ENCODE measurements at places on chromosomes 3 and 15.

DNA sequence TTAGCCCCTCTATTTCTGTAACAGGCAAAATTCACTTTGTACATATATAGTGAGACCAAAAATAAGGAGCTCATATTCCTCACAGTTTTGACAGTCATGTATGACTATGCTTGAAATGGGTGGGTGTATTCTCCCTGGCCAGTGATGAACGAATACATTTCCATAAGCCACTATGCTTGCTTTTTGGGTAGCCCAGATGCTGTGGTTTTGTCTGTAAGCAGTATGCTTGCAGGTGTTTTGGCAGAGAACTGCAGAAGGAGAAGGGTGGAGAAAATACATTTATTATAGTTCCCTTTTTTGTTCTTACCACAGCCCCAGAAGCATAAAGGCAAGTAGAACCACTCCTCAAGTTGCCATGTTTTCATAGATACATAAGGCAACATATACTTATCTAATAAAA lies 131.2 kb downstream of the RBMS3 start:
- no peak for ATAC-seq

GRCh38 chr3:138389841-138390581 lies 41.6 kb downstream of the MRAS start:
- no peak for ATAC-seq

- ATAC-seq, result no peak
Observed at GRCh38 chr3:195809796-195810454, 1.8 kb downstream of the MUC4 start.

DNA sequence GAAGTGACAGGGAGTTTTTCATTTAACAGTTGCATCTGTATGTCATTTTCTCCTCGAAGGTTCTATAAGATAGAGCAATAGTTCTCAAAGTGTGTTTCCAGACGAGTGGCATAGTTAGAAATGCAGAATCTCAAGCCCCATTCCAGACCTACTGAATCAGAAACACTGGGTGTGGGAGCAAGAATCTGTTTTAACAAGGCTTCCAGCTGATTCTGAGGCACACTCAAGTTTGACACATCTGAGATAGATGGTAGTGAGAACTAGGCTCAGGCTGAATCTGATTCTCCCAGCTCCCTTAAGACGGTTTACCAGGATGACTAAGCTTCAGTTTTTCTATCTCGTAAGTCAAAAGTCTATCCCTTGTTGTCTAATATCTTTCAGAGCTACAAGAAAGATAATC lies 159.8 kb upstream of the NUDT16 start:
- ATAC-seq, result no peak

DNA sequence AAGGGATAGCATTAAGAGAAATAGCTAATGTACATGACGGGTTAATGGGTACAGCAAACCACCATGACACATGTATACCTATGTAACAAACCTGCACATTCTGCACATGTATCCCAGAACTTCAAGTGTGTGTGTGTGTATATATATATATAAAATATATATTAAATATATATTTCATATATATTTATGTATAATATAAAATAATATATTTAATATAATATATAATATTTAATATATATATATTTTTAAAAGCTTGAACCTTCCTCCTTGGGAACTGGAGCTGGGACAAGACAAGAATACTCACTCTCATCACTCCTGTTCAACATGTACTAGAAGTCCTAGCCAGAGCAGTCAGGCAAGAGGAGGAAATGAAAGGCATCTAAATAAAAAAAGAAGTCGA lies 149.3 kb downstream of the UNC13C start:
- ATAC-seq, result no peak

- ATAC-seq, result no peak
Observed at GRCh38 chr3:36776436-36776835, 12.1 kb upstream of the DCLK3 start.

- ATAC-seq, result no peak
Observed at GRCh38 chr3:44185396-44185915, 56.2 kb upstream of the TOPAZ1 start.

DNA sequence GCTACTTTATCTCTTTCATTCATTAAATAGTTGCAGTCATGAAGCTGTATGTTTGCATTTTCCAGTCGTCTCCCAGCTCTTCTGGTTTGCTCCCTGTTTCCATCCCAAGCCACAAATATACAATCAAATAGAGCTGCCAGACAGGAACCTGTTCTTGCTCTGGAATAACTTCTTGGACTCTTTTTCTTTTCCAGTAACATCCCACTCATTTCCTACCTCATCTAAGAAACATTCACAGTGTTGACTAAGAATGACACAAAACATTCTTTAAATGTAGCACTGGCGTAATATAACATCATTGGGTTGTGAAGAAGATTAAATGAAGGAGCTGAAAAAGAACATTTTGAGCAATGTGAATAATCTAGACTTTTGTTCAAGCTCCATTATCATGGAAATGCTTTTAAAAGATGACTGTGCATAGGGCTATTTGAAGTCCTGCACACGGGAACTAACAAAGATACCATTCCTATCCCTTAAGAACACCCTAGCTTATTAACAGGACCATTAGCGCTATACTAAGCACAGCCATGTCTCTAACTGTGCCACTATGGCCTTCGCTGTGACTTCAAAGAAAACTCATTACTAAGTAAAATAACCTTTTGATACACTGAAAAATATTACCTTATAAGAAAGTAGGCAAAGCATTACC lies 574.0 kb downstream of the NAALADL2 start:
- no peak for ATAC-seq

- ATAC-seq, result no peak
Observed at GRCh38 chr3:137020315-137020714, 62.5 kb downstream of the IL20RB start.

- ATAC-seq, result no peak
Observed at GRCh38 chr15:86553108-86553507, 473.4 kb downstream of the AGBL1 start.

DNA sequence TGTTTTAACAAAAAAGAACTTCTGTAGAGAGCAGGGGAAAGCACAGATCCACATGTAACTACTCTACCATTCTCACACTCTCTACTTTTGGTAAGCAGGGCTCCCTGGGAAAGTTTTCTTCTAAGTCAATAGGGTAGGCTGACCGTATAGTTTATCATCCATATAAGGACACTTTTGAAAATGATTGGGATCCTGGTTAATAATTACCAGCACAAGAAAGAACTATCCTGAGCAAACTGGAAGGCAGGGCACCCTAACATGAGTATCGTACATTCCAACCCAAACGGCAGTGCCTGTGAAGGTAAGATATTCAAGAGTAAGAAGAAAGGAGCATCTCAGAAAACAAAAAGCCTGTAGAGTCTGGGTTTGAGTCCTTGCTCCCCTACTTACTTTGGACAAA lies 22.1 kb downstream of the SUSD5 start:
- no peak for ATAC-seq

DNA sequence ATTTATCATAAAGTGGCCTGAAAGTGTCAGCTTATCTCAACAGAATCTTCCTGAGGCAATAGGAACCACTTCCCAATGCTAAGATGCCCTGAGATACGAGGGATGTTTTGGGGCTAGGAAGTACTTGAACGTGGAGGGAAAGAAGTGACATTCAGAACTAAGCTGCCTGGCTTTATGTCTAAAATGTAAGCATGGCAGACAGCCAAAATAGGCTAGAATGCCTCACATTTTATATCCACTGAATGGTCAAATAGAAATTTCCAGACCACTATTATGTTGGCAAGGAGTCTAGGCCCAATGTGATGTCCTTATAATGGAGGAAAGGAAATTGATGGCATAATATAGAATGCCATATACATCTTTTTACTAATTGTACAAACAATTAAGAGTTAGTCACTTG lies 154.9 kb downstream of the PEX5L start:
- ATAC-seq, result no peak

GRCh38 chr3:100753846-100754245 lies 44.6 kb downstream of the TFG start:
- ATAC-seq, result no peak

GRCh38 chr3:87621667-87622066 lies 345.3 kb upstream of the POU1F1 start:
- ATAC-seq, result no peak

DNA sequence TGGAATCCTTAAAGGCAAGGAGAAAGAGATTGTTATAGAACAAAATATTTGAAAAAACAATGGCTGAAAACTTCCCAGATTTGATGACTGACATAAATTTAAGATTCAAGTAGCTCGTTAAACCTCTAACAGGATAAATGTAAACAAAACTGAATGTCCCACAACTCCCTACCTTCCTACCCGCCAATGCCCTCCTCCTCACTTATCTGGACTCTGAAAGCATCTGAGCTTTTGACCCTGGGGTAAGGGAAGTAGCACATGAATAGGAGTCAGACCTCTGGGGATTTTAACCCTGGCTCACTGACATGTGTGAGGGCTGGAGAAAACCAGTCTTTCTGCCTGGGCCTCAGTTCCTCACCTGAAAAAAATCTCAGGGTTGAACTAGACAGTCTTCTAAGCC lies 26.9 kb downstream of the CYP19A1 start:
- ATAC-seq, result no peak

- ATAC-seq, result no peak
Observed at GRCh38 chr3:133709139-133709750, 36.9 kb upstream of the TF start.

DNA sequence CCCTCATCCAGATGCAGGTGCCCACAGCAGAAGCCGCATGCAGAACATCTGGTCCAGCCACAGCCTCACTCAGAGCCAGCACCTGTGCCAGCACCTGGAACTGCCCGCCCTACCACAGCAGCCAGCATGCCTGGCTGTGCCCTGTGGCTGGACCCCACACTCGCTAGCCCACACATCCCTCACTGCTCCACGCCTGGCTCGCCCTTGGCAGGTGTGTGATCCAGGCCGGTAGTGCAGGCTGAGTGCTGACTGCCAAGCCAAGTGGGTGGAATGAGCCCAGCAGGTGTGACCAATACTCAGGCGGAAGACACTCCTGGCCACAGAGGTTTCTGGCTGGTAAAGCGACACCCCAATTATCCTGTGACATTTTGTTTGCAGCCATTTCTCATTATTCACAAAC lies 162.4 kb upstream of the ROBO1 start:
- ATAC-seq, result no peak

DNA sequence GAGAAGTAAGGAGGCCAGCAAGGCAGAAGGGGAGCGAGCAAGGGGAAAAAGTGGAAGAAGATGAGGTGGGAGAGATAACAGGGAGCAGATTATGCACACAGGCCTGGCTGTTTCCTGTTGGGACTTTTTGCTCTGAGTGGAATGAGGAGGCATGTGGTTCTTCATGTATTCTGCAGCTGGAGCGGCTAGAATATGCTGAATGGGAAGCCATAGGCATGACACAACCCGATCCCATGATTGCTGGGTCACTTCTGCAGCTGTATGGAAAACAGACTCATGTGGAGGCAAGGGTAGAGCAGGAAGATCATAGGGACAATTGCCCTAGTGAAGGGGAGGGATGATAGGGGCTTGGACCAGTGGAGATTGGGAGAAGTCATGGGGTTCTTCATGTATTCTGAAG lies 206.0 kb upstream of the SUCLG2 start:
- no peak for ATAC-seq

GRCh38 chr3:139941580-139941979 lies 6.6 kb downstream of the CLSTN2 start:
- no peak for ATAC-seq

DNA sequence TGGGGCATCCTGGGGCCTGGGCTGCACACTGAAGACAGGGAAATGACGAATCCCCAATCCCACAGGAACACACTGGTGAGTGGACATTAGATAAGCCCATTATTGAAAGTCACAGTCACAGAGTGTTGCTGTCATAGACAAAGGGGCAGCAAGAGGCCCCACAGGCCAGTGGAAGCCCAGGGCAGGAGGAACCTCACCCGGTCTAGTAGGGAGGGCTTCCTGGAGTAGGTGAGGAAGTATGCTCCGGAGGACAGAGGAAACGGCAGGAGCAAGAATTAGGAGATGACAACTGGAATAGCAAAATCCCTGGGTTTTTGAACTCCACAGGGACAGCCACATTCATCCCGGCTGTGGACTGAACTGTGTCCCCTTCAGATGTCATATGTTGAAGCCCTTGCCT lies 101.2 kb downstream of the TPRA1 start:
- ATAC-seq, result no peak

DNA sequence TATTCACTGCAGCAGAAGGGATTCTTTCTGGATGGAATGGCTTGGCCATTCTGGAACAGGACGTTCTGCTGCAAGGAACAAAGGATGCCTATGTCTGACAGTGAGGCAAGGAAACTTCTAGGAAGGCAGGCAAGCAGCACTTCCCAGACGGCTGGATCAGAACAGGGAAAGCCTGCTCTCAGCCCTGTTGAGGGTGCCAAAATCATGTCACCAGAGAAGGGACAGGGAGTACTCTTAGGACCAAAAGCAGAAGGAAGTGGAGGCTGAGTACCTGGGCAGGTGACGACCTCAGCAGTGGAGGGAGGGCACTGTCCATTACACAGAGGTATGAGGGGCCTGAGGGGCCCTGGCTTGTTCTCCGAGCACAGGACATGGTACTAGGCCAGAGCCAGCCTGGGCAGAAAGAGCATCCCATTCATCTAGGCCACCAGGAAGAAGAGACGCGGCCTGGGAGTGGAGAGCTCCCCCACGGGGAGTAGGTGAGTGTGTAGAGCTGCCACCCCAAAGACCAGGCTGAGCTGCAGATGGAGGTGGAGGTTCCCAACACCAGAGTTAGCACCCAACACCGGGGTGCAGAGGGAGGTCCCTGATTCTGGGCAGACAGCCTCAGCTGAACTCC lies 9.6 kb downstream of the KLF15 start:
- ATAC-seq, result no peak

- ATAC-seq, result no peak
Observed at GRCh38 chr15:90192961-90193786, 8.0 kb upstream of the SEMA4B start.

GRCh38 chr3:184582646-184583577 lies 21.3 kb downstream of the EPHB3 start:
- ATAC-seq, result no peak

DNA sequence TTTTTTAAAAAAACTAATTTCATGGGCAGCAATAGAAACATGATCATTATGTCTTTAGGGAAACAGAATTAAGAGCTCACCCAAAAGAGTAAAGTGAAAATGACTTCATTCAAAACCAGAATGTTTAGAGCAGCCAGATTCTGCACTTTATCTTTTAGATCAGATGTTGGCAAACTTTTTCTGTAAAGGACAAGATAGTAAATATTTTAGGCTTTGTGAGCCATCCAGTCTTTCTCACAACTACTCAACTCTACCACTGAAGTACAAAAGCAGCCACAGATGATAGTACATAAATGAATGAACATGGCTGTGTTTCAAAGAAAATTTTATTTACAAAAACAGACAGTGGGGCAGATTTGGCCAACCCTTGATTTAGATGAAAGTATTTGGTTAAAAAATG lies 84.5 kb downstream of the SETD2 start:
- ATAC-seq, result peak; percentile 49

- ATAC-seq, result no peak
Observed at GRCh38 chr3:149316437-149316836, 17.0 kb downstream of the TM4SF18 start.

DNA sequence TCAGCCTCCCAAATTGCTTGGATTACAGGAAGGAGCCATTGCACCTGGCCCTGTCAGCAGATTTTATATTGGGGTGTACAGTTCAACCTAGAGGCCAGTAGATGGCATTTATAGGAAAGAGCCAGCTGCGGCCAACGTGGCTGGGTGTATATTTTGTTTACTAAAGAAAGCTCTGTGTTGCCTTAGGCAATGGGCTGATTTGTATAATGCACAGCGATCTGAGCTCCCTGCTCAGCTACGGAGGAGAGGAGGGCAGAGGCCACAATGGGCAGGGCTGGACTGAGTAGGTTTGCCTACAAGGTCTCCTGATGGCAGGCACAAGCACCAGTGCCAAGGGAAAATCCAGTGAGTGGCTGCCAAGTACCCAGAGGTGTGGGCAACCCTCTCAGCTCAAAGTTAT lies 282.4 kb downstream of the ARPP21 start:
- ATAC-seq, result no peak

GRCh38 chr15:28033443-28033842 lies 65.7 kb downstream of the OCA2 start:
- ATAC-seq, result no peak

Measured in activated T-helper 17 cell treated with anti-CD3 and anti-CD28 coated beads, Interleukin-2, amount 50 U/mL, for 72 hours (primary cell).